Hematopoietic multipotent progenitor cell (in vitro differentiated cells): ENCODE measurements at places on chromosomes 4 and X.
A peak's percentile ranks its signal among the peaks of the same experiment; 100 is the strongest.

DNA sequence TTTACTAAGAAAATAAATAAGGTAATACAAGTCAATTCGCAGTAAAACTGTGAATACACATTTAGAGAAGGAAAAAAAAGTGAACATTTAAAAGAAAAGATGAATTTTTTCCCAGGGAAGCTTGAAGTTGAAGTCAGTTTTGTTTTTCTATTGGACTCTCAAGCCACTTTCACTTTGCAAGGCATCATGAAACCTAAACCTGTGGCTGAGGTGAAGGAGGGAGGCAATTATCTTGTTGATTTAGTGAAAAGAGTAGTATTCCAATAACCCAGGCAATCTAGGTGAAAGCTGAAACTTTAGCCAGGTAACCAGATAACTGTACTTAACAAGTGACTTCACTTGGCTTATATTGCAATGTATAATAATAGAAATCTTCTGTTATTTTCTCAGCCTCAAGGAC is 138.6 kb downstream of the HDX start:
- DNase-seq = no peak

DNA sequence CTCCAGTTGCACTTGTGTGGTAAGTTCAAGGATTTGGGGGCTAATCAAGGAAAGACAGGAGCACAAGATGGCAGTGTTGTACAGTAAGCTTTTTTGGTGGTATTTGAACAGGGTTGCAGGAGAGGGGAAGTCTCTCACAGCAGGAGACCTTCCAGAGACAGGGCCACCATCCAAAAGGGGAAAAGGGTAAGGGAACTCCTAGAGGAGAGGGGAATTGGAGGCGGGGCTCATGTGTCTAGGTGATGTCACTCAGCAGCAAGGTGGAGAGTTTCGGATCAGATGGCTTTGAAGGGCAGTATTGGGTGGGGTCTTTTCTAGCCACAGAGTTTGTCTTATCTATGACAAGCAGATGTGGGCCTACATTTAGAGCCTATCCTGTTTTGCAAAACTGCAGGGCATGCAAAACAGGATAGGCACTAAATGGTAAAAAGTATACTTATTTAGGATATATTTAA is 13.4 kb upstream of the RNF175 start:
- DNase-seq = no peak

- DNase-seq = no peak
Observed at GRCh38 chr4:141077611-141078225, 55.6 kb downstream of the RNF150 start.

GRCh38 chrX:96563646-96564045 is 121.0 kb upstream of the DIAPH2 start:
- no peak for DNase-seq

GRCh38 chr4:171983935-171984805 is 171.0 kb downstream of the GALNTL6 start:
- no peak for DNase-seq

DNA sequence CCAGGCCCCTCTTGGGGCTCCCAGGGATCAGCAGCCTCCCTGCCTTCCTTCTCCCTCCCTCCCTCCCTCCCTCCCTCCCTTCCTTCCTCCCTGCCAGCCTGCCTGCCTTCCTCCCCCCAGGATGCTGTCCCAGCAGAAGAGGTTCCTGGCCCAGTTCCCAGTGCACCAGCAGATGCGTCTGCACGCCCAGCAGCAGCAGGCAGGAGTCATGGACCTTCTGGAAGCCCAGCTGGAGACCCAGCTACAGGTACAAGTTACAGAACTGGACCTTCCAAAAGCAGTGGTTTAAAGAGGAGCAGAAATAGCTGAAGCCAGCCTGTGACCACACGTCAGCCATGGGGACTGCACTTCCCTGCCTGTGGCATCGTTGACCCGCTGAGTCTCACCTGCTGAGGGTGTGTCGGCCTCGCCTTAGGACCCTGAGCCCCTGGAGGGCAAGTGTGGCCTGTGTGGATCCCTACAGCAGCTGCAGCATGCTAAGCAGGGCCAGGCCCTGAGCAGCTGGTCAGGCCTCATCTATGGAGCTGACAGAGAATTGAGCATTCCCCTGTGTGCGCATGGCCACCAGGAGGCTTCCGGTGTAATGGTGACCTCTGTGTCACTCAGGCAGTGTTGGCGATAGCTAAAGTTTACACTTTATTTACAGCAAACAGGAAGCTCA is 84.7 kb downstream of the CRMP1 start:
- DNase-seq = no peak

GRCh38 chr4:8835521-8836365 is 35.9 kb downstream of the HMX1 start:
- no peak for DNase-seq

DNA sequence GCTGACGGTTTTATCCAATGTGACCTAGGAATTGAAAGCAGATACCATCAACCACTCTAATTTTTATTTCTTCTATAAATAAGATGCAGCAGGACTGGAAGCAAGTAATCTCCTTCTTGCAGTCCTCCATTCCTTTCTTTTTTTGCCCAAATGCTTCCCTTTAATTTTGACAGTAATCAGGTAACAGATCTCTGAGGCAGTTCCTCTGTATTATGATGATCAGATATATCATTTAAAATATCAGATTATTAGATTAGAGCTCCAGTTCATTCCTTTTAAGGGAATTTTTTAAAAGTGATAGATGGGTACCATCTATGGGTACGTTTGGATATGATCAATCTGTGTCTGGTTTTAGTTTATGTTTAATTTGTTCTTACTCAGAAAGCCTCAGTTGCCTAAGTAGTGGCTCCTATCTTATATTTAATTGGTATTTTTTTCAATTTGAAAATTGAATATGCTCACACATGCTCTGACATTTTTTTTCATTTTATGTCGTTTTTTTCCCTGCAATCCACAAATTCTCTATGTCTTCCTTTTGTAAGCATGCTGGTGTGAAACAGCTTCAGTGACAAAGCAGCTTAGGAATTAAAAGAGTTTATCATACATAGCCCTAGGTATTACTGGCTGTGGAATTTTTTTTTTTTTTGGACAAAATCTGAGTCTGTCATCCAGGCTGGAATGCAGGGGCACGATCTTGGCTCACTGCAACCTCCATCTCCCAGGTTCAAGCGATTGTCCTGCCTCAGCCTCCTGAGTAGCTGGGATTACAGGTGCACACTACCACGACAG is 73.7 kb upstream of the ANK2 start:
- DNase-seq = no peak

- DNase-seq = no peak
Observed at GRCh38 chrX:123436512-123437136, 252.5 kb downstream of the GRIA3 start.

DNA sequence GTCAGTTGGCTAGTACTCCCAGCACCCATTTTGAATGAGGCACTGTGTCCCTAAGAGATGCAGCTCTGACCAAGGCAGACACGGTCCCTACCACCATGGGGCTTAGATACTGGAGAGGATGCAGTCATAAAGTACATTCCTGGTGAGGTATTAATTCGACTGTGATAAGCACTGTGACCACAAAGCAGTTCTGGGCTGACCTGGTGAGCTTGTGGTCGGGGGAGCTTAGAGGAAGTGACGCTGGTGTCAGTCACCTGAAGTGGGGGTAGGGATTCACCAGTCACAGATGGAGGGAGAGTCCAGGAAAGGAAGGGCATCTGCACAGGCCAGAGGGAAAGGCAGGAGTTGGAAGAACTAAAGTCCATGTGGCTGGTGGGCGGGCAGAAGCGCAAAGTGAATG is 15.8 kb upstream of the CLTRN start:
- DNase-seq = peak; percentile 23

- no peak for DNase-seq
Observed at GRCh38 chr4:168384437-168385141, 66.0 kb upstream of the DDX60 start.
